ENCODE measurements at places on chromosomes 1 and 21.

DNA sequence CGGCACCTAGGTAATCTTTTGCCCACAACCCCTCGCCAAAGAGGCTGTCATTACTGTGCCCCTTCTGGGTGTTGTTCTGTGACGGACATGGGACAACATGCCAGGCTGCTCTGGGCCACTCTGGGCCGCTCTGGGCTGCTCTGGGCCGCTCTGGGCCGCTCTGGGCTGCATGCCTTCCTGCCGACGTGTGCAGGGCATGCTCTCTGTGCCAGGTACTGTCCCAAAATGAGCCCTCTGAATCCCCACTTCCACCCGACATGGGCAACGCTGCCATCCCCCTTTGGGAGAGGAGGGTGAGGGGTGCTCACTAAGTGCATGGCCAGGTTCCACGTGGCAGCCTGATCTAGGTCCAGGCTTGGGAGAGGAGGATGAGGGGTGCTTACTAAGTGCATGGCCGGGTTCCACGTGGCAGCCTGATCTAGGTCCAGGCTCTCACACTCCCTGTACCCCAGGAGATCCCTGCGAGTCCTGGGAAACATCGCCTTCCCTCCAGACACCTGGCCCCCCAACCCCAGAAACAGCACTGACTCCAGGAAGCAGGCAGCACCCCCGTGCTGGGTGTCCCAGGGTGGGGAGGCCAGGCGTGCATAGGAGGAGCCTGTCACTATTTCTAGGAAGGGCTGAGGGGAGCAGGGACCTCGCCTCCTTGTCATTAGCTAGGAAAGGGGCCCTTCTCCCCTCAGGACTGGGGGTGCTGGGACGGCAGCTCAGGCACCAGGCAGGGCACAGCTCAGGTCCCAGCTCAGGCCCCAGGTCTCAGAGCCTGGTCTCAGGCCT lies 16.5 kb downstream of the TTC34 start:
- no peak for DNase-seq

GRCh38 chr21:42833859-42834725 lies 45.2 kb downstream of the WDR4 start:
- DNase-seq, result no peak

DNA sequence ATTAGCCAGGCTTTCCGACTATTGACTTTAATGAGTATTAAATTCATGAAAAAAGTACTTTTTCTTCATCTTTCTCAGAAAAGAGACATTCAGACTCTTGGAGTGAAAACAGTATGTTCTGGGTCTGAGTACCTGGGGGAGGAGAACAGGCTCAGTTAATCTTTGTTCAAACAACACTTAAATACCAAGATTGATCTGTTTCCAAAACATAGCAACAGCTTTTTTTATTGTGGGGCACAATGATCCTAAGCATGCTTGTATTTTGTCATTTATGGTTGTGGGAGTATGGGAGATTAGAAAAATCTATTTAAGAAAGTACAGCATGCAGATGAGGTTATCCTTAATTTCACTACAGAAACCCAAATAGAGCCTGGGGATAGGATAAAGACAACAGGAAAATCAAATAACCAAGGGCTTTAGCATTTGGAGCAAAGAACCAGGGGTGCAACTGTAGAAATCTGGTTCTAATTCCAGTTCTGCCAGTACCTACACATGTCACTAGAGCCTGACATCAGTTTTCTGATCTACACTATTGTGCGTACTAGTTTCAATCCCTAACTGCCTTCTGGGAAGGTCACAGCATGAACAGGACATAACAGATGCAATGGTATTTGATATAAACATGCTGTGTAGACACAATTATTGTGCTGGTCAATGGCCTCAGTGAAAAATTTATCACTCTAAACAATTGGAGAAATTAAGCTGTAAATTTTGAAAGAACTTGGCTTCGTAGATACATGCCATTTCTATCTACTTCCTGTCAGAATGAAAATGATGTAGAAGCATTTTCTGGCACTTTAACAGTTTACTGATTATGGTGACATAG lies 91.2 kb downstream of the KCNK1 start:
- DNase-seq, result no peak

DNA sequence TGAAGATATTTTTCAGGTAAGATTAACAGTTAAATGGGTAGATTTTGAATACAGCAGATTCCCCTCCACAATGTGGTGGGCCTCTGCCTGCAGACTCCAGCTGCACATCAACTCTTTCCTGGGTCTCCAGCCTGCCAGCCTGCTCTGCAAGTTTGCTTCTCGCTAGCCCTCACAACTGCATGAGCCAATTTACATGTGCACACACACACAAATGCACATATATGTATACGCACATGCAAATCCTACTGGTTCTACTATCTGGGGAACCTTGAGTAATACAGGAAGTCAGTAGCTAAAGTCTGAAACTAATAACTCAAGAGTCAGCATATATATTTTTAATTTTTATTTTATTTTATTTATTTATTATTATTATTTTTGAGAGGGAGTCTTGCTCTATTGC lies 34.8 kb upstream of the QSOX1 start:
- DNase-seq, result no peak

GRCh38 chr1:66497910-66498309 lies 36.0 kb upstream of the SGIP1 start:
- no peak for DNase-seq

DNA sequence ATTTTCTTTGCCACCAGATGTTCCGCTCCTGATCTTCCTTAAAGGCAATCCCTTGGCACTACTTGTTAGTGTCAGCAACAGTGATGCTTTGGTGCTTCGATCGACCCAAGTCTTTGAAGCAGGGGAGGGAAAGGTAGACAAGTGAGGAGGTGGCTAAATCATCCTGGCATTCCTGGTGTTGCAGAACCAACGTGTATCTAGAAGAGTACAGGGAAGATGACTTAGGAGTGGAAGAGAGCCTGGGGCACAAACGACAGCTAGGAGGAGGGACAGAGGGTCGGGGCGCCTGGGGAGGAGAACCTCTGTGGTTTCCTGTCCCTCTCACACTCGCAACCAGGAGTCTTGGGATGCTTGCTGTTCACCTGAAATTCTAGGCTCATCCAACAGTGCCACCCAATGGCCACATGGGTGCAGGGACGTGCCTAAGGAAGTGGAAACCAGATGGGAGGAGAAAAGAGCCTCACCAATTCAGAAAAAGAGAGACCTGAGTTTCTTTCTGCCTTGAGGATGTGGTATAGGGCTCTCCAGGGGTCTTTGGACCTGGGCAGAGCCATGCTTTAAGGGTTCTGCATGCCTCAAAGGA lies 9.5 kb upstream of the KCNA2 start:
- DNase-seq, result no peak

GRCh38 chr1:99441299-99442095 lies 177.2 kb downstream of the PLPPR4 start:
- no peak for DNase-seq

GRCh38 chr1:22121421-22121911 lies 21.4 kb downstream of the WNT4 start:
- no peak for DNase-seq

GRCh38 chr1:52531249-52531872 lies 21.5 kb downstream of the TUT4 start:
- DNase-seq, result no peak

- no peak for DNase-seq
Measured at GRCh38 chr1:206446688-206447421, 23.4 kb upstream of the IKBKE start.

DNA sequence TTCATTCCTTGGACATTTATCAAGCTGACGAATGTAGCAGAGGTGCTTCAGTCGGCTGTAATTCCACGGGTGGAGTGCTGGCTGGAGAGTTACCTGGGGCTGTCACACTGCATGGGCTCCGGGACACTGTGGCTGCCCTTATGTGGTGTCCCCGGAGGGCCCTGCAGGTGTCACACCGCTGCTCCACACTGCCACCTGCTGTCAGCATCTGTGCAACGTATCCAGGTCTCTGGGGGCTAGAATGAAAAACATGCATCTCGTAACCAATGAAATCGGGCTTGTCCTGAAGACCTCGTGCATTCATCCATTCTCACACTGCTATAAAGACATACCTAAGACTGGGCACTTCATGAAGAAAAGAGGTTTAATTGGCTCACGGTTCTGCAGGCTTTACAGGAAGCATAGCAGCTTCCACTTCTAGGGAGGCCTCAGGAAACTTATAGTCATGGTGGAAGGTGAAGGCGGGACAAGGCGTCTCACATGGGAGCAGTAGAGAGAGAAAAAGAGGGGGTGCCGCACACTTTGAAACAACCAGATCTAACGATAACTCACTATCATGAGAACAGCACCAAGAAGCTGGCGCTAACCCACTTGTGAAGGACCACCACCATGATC lies 46.7 kb upstream of the PCBP3 start:
- no peak for DNase-seq

DNA sequence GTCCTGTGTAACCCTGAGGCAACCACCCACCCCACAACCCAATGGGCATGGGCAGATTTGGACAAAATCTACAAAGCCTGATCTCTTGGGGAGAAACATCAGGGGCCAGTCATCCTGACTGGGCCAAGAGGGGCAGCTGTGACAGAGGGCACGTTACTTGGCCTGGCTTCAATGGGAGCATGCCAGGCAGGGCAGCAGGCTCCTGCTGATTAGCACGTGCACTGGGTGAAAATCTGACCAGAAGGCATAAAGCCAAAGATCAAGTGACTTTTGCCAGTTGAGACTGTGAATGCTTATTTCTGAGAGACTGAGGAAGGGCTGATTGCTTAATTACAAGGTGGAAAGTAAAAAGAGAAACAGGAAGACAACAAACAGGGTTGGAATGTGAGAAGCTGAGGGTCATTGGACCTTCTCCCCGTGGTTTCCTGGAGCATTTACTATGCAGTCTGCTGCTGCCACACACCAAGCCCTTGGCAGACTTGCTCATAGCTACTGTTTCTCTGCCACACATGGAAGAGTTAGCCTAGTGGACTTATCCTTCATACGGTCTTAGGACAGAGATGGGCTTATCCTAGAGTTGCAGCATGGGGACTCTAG lies 39.8 kb upstream of the TNR start:
- DNase-seq, result no peak

DNA sequence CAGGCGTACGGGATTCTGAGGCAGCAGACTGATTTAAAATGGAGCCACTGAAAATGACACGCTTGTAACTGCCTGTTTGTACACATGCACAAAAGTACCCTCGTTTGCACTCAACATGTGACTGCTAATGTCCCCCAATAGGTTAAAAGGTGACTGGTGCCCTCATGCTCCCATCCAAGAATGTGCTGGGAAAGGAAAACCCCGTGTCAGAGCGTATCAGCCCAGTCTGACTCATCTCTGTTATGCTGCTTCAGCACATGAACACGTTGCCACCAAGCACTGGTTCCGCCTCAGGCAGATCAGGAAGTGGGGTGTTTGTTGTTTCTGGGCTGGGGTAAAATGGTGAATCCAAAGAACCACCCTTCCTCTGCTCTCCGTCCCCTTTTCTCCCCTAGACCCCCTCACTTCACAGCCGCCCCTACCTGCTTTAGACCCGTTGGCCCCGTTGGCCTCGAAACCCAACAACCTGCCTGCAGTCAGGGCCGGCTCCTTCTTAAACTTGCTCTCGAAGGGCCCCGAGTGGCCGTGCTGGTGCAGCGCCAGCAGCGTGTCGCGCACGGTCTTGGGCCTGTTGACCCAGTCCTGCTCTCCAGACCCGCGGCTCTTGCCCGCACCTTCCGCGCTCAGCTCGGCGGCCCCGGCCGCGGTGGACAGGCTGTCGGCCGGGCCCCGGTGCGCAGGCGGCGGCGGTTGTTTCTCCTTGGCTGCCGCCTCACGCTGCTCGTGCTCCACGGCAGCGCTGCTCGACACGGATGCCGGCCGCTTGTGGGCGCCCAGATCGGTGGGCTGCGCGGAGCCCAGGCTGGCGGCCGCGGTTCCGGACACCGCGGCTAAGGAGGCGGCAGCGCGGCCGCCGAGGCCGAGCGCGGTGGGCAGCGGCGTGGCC lies 1.7 kb downstream of the IRF2BP2 start:
- peak; percentile 68 for DNase-seq

DNA sequence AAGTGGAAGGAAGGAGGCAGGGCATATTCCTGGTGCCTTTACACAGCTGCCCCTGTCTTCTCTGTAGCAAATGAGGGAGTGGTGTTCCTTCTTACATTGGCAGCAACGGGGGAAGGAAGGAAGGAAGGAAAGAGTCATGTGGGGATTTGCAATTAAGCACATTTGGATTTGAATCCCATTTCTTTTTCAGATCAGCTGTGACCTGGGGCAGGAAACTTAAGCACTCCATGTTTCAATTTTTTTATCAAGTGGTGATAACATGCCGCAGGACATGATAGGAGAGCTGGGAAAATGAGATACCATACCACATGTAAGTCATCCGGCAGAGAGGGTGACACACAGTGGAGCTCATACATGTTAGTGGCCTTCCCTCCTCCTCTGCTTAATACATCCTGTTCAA lies 186.8 kb downstream of the APP start:
- no peak for DNase-seq

GRCh38 chr21:37338671-37339551 lies 27.7 kb upstream of the DYRK1A start:
- DNase-seq, result peak; percentile 74

DNA sequence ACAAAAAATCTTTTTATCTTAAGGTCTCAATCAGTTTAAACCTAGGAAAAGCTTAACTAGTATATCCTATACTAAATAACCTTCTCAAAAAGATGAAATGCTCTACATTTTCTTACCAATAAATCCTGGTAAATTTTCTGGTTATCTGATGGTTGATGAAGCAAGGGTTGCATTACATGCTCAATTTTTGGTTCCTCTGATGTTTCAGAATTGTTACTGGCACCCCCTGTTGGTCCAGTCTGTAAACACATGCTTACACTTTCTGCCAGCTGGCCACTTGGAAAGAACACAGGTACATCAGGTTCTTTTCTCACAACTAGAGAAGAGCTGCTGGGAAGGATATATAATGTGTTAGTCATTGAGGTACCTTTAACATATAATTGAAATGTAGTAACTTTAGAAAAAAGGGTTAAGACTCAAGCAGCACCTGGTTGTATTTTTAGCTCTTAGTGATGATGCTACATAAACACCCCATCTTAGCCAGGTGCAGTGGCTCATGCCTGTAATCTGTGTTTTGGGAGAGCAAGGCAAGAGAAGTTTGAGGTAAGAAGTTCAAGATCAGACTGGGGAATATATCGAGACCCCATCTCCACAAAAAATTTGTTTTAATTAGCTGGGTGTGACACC lies 30.9 kb upstream of the TAL1 start:
- peak; percentile 1 for DNase-seq

- DNase-seq, result peak; percentile 68
Measured at GRCh38 chr1:118147522-118147921, 37.5 kb downstream of the SPAG17 start.

GRCh38 chr1:15863156-15863901 lies 15.8 kb downstream of the SPEN start:
- no peak for DNase-seq

Data from fibroblast of skin of left biceps (primary cell).